ENCODE measurements at places on chromosomes 5 and 9.

GRCh38 chr5:24232929-24233498 lies 411.8 kb downstream of the CDH10 start:
- DNase-seq: no peak

DNA sequence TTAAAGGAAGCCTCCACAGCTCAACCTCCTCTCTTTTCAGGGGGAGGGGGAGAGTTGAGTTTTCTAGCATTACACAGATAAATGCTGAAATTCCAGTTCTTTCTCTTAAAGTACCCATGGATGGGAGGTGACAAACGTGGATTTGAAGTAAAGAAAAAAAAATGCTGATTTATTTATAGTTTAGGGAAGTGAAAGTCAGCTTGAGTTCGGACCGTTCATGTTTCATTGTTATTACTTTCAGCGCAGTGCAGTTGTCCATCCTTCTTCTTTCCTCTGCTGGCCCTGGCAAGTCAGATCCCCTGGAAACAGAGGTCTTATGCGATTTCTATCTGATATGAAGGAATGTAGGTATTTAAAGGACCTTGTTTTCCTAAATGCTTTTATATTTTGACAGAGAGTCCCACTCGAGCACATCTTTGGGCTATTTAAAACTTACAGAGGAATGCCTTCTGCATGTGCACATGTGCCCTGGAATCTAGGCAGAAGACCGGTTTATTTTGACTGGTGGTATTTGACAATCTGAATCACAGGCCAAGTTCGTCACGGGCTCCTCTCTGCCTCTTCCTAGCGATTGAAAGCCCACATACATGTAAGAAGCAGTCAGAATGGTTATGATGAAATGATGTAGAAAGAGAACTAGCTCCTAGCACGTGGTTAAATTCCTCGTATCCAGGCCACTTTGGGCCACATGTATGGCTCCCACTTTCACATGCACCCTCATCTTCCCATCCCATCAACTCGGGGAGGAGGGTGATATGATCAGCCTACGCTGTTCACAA lies 385.2 kb upstream of the KLF4 start:
- DNase-seq: no peak

DNA sequence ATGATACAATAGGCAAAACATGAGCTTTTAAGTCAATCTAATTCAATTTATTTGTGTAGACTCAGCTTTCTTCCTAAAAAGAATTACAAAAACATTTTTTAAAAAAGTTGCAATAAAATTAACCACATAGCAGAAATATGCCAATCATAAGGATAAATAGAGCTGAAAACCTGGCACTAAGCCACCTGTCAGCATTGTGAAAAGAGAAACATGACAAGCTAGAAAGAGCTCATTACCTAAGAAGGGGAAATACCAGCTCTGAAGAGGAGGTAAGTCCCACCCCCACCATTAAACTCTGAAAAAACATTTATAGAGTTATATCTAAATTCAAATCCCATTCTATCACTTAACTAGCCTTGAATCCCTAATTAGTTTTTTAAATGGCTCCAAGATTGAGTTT lies 372.9 kb downstream of the OSTF1 start:
- DNase-seq: no peak

DNA sequence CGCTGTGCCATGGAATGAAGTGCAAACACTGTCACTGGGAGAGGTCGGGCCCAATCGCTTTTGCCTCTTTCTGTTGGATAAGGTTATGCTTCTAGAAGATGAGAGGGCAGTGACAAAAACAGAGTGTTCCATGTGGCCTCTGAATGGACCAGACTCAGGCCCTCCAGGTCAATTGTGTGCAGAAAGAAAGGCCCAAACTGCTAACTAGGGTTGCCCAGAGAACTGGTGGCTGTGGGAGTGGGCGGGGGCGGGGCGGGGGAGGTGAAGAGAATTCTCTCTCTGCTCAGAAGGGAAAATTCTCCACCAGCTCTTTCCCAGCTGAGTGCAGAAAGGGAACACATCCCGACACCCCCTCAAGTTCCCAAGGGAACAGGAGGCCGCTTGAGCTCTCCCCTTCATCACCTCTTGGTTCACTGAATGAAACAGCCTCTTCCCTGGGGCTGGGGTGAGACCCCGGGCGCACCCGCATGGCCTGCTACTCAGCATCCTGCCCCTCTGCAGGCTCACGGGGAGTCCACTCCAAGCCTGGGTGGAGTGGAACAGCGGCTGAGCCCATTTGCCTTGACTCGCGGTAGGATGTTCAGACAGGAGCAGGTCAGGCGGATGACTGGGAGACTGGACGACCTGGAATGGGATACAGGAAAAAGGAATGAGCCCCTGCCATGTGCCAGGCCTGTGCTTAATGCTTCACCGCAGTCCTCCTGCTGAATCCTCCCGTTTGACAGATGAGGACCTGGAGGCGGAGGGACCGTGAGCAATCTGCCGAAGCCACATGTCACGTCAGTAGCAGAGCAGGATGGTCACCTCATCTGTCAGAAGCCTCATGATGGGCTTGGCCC lies 93.8 kb upstream of the FANCC start:
- no peak for DNase-seq

- no peak for DNase-seq
These were observed 180.4 kb upstream of the ACTBL2 start for GRCh38 chr5:57662991-57663390.

GRCh38 chr5:92907938-92908606 lies 672.9 kb downstream of the NR2F1-AS1 start:
- DNase-seq: peak; percentile 64

DNA sequence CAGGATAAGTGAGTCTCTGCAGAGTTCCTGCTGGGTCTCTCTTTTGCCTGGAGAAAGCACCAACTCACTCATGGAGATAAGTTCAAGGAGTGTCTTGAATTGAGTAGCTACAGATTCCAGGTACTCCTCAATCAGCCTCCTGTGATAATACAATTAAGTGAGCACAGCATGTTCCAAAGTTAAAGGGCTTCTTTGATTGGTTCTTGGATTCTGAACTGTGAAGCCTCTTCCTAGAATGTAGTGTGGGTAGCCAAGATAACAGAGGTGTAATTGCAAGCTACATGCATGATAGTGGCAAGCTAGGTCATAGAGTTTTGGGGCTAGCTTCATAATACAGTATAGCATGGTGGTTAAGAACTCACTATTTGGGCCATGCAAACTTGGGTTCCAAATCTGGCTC lies 23.2 kb upstream of the CARNMT1 start:
- DNase-seq: no peak

GRCh38 chr5:82938901-82939725 lies 138.1 kb downstream of the TMEM167A start:
- no peak for DNase-seq

DNA sequence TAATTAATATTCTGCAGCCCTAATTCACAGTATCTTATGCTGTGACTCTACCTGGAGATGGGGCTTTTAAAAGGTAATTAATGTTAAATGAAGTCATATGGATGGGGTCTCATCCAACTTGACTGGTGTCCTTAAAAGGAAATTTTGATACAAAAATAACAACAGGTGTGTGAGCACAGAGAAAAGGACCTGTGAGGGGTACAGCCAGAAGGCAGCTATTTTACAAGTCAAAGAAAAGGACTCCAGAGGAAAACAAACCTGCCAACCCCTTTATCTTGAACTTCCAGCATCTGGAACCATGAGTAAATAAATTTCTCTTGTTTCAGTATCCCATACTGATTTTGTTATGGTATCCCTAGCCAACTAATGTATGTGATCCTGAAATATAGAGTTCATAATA lies 250.3 kb downstream of the TMEM232 start:
- DNase-seq: no peak

DNA sequence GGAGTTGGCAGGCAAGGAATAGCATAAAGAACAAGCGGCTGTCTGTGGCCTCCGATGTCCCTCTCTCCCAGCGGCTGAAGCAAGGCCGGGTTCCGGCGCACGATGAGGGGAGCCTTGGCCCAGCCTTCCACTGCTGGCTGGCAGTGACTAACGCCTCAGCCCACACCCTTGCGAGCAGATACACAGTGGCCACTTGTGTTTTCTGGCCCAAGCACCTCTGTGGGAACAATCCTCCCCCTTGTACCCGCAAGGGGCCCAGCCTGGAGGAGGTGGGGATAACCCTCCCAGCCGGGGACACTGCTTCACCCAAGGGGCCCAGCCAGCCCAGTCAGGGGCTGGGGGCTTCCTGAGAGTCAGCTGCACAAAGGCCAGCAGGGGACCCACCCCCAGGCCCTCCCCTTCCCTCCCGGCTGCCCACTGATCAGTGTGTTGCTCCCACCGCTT lies 23.2 kb downstream of the STK10 start:
- no peak for DNase-seq

GRCh38 chr9:134396258-134396742 lies 70.0 kb downstream of the RXRA start:
- no peak for DNase-seq

DNA sequence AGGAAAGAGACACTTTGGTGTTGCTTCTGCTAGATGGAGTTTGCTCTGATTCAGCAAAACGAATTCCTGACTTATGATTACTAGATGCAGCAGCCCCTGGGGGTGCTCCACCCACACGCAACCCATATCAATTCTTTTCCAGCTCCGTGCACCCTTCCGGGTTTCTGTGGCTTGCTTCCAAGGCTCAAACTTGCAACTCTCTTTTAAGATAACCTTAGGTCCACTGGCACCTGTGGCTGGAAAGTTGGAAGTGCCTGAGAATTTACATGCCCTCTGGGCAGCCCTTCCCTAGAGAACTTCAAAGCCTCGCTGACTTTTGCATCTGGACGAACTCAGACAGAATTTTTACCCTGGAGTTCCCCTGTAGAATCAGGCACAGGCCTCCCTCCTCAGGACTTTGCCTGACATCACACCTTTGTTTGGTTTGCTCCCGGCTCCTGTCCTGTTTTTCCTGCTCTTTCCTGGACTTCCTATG lies 224.9 kb downstream of the SNX18 start:
- peak; percentile 57 for DNase-seq

- no peak for DNase-seq
These were observed at the start of gene SMIM32 for GRCh38 chr5:136192526-136193321. SMIM32 (minus strand) TSS chr5:136193162; CDS start chr5:136192524, 638 bp downstream.

DNA sequence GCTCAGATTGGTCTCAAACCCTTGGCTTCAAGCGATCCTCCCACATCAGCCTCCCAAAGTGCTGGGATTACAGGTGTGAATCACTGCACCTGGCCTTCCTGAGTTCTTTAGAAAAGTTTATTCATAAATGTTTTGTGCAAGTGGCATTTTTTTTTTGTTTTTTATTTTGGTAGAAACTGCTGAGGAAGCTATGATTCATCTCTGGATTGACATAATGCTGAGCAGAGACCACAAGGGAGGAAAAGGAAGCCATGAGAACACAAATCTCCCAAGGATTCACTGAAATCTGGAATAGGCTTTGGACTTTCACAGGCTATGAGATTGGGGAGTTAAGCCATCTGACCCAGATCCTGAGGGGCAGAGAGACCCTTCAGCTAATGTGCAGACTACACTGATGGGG lies 3.4 kb upstream of the SLC46A2 start:
- DNase-seq: no peak

- DNase-seq: no peak
These were observed 483.2 kb upstream of the BRINP1 start for GRCh38 chr9:119852390-119852789.

DNA sequence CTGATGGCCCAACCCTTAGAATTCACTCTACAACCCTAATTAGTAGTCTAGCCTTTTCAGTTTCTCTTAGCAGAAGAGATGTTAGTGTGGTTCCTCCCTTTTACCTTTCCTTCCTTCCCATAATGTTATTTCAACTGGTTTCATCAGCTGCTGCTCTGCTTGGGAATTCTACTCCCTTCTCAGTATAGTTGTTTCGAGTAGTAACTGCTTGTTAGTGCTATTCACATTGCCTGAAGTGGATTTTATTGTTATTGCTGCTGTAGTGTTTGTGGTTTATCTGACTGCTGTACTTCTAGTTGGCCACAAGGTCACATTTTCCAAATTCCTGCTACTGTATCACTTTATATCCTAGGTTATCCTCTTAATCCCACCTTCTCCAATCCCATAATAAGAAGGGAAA lies 29.7 kb downstream of the SMIM15 start:
- DNase-seq: no peak

GRCh38 chr5:82784521-82784920 lies 292.7 kb downstream of the TMEM167A start:
- DNase-seq: no peak

DNA sequence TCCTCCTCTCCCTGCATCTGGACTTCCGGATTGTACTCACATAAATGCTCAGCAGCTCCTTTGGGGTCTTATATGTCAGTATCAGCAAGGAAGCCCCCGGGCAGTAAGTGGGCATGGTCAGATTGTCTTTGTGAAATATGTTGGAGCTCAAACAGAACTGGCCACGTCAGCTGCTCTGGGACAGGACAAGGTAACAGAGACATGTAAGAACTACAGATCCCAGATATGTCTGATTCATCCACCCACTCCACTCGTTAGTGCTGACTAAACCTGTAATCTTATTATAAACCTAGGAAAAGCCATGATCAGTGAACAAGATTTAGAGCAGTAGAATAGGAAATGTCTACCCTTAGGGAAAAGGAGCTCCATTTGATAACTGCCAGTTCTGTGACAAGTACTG lies 561.8 kb downstream of the CETN3 start:
- DNase-seq: no peak

- no peak for DNase-seq
These were observed 3.8 kb downstream of the OLFML2A start for GRCh38 chr9:124780757-124781151.

DNA sequence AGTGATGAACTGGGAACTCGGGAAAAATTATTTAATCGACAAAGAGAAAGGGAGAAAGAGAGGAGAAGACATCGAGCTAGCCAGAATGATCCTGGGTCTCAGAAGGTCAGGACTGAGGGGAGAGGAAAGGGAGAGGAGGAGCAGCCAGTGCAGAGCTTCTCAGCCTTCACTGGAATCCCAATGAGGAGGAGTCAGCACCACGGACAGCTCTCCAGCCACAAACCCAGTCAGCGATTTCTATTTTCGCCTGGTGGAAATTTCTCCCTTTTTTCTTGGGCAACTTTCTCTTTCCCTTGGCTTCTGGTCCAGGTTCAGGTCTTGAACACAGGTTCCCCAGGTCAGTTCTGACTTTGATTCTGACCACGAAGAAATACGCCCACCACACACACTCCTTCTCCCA lies 1.6 kb upstream of the BRINP1 start:
- no peak for DNase-seq

DNA sequence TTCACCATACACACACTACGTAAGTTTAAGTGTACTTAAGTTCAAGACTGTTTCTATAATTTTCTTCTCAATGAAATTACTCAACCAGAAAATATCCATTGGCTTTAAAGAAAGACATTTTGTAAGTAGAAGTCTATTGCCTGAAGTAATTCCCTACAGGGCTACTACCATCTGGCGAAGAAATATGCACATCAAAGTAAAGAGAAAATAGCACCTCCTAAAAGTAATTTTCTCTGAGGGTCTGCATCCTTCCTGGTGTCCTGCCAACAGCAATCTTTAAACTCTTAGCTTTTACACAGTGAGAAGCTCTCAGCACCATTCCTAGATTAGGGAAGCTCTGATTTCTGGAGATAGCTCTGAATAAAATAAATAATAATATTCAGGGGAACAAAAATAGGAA lies 498.5 kb upstream of the TYRP1 start:
- no peak for DNase-seq
